Stimulated activated CD4-positive, alpha-beta T cell treated with anti-CD3 and anti-CD28 coated beads, Interleukin-15, amount 100 ng/mL, for 48 hours (primary cell): ENCODE measurements at places on chromosomes 5 and 9.

DNA sequence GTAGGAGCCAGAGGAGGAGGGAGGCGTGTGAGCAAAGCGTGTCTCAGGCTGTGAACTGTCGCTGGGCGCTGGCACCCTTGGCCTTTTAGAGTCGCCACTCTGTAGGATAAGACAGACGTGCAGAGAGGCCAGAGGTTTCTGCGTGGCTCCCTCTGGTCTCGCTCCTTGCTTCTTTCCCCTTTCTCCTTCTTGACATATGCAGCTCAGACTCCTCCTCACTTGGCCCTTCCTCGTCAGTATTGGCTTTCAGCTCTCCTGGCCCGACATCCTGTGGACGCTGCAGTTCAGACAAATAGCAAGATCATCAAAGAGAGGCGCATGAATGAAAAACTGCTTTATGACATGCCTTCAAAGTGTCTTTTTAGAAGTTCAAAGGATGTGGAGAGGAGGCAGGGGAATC, 116.8 kb upstream of the SPRY4 start:
- DNase-seq, result no peak

GRCh38 chr9:2478421-2478820, 143.2 kb upstream of the VLDLR start:
- no peak for DNase-seq

- DNase-seq, result no peak
Observed at GRCh38 chr9:92974761-92975755, 27.7 kb downstream of the FGD3 start.

GRCh38 chr9:8486095-8486494, 686.5 kb upstream of the DMAC1 start:
- no peak for DNase-seq

DNA sequence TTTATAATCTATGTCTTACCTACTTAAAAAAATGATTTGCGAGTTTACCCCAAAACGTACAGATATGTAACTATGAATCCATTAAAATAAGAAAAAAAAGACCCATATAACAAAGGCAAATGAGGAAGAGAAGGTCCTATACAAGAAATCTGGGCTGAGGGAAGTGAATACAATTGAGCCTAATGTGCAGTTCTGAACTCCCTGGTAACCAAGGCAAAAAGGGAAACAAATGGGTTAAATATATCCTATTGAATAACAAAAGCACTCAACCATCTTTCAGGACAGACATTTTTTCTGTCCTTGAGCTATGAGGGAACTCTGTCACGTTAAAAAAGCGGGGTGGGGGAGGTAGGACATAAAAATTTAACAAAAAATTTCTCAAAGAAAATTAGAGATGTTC, 78.6 kb downstream of the PTPN3 start:
- DNase-seq, result no peak

DNA sequence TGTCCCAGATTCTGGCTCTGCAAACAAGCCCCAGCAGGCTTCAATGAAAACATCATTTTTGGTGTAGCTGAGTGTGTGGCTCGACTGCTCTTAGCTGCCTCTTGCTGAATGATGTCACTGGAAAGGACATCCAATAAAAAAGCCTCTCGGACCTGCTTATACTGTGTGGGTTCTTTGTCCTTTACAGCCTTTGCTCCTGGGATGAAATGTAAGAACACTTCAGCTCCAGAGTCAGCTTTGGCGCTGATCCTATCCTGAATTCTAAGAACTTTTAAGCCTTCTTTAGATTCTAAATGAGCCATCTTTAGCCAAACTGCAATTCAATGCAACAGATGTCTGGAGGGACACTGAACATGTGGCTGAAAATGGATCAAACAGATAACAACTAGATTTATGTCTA, 404.6 kb upstream of the C9orf72 start:
- no peak for DNase-seq

DNA sequence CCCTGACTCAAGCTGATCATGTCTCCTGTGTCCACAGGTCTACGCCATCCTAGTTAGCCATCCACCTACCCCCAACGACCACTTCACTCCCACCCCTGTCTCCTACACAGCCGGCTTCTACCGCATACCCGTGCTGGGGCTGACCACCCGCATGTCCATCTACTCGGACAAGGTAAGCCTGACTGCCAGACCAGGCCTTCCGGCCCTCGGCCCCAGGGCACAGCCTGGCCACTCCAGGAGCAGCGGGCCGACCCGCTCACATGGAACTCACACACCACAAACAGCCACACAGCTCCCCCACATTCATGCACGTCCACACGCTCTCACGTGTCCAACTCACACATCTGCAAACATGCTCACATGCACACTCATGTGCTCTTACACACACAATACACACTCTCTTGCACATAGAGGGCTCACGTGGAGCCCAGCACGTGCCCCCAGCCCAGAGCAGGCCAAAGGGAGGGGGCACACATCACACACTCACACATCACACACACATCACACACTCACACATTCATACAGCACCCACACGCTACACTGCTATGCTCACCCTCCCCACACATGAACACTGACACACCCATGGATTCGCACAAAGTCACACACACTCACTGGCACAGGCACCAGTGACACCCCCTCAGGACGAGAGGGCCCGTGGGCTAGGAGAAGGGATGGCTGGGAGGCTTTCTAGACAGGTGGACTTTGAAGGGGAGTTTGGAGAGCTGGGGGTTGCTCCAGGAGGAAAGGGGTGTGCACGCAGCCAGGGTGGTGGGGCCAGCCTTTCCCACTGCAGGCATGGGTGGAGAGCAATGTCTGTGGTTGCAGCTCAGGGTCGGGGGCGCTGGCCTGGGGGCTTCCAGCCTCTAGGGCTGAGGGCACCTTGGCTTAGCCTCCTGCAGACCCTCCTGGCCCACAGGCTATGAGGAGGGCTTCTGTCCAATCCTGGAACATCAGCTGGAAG, 3.3 kb downstream of the GRIN1 start:
- DNase-seq, result no peak

DNA sequence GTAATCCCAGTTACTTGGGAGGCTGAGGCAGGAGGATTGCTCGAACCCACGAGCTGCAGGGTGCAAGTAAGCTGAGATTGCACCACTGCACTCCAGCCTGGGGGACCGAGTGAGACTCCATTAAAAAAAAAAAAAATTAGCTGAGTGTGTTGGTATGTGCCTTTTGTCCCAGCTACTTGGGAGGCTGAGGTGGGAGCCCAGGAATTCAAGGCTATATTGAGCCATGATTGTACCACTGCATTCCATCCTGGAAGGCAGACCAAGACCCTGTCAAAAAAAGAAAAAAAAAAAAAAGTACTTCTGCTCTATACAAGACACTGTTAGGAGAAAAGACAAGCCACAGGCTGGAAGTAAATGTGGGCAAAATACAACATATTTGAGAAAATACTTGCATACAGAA, 68.5 kb upstream of the FBXW11 start:
- DNase-seq, result no peak

DNA sequence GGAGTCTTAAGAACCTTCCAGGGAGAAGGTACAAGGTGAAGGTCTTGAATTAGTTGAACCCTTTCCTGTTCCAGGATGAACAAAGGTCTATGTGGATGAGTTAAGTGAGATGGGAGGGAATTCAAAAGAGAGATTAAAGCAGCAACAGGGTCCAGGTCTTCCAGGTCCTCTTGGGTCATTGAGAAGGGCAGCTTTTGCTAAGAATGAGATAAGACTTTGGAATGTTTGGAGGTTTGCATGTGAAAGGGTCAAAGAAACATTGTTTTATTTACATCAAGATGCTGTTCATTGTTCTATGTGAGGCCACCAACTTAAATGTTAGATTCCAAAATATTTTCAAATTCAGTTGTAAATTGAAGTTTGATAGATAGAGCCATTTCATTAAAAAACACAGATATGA, 463.9 kb downstream of the ANXA1 start:
- DNase-seq, result no peak

DNA sequence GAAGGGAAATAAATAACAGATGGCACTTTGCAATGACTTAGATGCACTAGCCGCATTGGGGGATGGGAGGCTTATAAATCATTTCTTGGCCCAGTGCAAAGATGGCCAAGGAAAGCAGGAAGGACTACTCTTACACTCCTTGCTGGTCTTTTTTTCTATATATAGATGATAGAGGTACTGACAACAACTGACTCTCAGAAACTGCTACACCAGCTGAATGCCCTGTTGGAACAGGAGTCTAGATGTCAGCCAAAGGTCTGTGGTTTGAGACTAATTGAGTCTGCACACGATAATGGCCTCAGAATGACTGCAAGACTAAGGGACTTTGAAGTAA, 1.7 kb downstream of the CCNG1 start:
- DNase-seq, result no peak

DNA sequence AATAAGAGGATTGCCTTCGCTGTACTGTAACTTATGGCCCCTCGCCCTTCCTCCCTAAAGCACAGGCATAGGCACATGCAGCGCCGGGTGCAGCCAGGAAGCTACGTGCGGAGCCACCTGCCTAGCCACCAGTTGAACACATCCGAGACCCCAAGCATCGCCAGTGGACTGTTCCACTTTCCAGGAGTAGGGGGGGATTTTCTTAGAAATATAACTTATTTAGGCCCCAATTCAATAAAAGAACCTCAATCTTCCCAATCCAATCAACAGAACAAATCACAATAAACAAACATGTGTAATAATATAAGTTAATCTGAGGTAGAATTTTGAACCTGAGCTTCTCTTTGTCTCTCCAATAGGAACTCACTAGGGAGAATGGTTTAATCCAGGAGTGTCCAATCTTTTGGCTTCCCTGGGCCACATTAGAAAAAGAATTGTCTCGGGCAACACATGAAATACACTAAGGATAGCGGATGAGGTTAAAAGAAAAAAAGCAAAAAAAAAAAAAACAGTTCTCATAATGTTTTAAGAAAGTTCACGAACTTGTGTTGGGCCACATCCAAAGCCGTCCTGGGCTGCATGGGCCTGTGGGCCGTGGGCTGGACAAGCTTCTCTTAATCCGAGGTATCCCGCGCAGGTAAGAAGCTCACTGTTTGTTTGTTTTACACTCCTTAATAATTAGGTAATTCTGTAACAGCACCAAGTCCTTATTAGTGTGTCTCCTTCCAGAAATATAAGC, 22.0 kb upstream of the NIPBL start:
- no peak for DNase-seq

GRCh38 chr5:128905568-128906110, 59.6 kb upstream of the SLC27A6 start:
- DNase-seq, result no peak

DNA sequence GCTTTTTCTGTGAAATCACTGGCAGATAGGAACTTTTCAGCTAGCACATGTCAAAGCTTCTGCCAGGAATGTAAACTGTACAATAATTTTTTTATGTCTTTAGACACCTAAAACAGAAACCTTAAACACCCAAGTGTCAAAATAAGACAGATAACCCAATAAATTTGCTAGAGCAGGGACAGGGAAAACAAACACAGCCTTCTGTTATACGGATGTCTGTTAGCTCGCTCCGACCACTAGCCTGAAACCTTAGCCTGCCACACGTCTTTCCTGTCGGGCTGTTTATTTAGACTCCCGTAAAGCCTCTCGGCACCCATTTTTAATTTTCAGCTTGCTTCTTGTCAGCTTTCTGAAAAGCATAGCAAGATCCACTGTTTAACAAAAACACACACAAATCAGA, 355.4 kb upstream of the SLC24A2 start:
- no peak for DNase-seq

DNA sequence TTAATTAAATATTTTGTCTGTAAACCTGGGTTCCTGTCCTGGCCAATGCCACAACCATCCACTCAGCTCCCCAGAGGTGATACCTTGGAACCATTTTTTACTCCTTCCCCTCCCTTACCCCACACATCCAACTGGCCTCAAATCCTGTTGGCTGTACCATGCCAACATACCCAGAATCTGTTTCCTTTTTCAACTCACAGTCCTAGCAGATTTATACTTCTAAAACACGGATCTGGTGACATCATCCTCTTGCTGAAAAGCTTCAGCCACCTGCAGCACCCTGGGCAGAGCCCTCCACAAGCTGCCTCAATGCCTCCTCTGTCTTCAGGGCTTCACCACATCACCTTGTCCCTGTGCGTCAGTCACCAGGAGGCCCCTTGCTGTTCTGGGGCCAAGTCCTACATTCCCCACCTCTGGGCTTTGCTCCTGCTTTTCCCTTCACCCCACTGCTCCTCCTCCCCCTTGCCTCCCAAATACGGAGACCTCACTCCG, 14.9 kb downstream of the SEMA6A start:
- no peak for DNase-seq

GRCh38 chr9:135804581-135805421, 102.5 kb downstream of the CAMSAP1 start:
- DNase-seq, result no peak

GRCh38 chr9:136679431-136679941, 7.8 kb downstream of the AGPAT2 start:
- DNase-seq, result no peak

- no peak for DNase-seq
Observed at GRCh38 chr5:1312993-1313833, 18.3 kb upstream of the TERT start.

DNA sequence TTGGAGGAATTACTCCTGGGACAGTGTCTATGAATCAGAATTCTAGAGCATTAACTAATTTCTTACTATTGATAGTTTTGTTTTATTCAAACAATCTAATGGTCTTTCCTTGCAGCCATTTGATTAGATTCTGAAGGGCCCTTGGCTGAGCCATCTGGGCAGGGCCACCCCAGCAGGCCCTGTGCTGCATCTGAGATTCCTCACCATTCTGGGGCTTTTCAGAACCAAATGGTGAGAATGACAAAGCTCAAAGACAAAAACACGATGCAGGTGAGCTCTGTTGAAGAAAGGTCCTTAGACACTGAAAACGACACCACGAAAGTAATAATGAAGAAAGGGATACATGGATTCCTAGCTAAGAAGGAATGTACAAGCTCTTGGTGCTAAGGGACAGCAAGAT, 321.0 kb upstream of the IRX4 start:
- DNase-seq, result no peak

DNA sequence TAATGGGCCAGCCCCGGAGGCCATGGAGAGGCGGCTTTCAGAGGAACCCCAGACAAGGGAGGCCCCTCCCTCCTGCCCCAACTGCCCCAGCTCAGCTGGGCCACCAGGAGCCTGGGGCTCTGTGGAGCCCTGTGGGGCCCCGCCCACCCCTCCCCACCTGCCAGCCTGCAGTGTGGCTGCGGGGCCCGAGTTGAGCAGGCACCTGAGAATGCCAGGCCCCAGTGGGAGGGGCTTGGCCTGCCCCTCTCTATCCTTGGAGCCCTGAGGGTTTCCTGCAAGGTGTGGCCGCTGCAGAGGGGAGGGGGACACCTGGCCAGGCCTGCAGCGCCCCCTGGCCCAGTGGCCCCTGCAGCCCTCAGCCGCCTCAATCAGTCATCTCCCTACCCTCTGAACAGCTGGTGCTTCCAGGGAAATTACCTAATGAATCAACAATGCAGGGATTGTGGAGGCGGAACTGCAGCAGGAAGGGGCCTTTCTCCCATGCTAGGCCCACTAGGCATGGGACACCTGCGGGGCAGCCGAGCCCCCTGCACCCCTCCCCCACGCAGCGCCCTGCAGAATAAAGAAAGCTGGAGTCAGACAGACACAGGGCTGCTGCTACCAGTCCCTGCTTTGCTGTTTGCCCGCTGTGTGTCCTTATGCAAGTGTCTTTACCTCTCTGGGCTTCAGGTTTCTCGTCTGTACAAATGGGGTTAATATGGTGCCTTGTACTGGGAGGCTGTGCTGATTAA, 48.0 kb downstream of the LMX1B start:
- no peak for DNase-seq
